ENCODE measurements at places on chromosomes 12 and 14. TPM values are rescaled to one million over a fixed set of nuclear protein-coding genes. Genes with fewer than 3 reads are reported as not detected.

Gene PROX2
- not detected for total RNA-seq

Gene C12orf43
- 18.9 TPM for total RNA-seq

Gene TMEM233
- total RNA-seq = 5.6 TPM

Gene RILPL2
- 2.2 TPM for total RNA-seq

Gene KLRC3
- not detected for total RNA-seq

Gene LHX5
- not detected for total RNA-seq
